Karpas-422 (cell line): ENCODE measurements at places on chromosomes 11 and 22. TPM values are rescaled to one million over a fixed set of nuclear protein-coding genes. Genes with fewer than 3 reads are reported as not detected.

- DNase-seq: no peak
These were observed 51.9 kb upstream of the MN1 start for GRCh38 chr22:27853424-27853823.

Gene IRAG1
- not detected in 2 replicates for total RNA-seq

Gene PNPLA5
- not detected in 2 replicates for total RNA-seq

GRCh38 chr11:44709281-44709562, 17.5 kb upstream of the TSPAN18 start:
- no peak for DNase-seq

DNA sequence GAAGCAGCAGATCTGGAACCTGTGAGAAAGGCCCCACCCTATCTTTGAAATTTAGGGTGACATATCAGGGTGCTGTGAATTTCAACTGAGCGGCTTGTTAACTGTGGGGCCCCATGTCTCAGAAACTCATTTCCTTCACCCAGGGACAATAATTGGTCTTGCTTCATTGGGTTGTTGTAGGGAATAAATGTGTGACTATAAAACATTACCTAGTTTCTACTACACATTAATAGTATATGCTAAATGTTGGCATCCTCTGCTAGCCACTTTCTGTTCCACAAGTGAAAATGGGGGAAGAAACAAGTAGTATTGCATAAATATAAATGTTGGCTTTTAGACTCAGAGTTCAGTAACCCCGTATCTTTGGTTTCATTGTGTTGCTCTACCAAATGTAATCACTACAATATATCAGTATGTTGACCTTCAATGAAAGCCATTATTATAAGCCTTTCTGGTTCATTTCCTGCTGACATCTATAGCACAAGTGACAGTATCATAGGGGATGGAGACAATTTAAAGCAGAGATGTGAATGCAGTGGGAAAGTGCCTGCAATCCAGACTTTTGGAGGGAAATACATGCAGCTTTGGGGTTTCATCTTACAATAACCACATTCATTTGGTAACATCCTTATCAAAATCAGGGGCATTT, 905.5 kb upstream of the RAG2 start:
- DNase-seq: no peak

DNA sequence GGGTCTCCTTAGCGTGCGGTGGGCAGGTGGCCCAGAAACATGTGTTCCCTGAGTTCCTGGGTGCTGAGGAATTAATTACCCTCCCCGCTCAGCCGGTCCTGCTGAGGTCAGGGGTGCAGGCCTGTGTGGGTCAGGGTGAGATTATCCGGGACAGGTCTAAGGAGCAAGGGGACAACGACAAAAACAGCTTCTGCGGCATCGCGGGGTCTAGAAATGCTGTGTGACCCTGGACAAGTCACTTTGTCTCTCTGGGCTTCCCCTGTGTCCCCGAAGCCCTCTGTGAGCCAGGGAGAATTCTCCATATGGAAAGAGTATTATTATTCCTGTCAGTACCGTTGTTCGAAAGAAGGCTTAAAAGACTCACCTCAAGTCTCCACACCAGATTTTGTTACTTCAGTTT, 186.1 kb downstream of the MN1 start:
- no peak for DNase-seq

DNA sequence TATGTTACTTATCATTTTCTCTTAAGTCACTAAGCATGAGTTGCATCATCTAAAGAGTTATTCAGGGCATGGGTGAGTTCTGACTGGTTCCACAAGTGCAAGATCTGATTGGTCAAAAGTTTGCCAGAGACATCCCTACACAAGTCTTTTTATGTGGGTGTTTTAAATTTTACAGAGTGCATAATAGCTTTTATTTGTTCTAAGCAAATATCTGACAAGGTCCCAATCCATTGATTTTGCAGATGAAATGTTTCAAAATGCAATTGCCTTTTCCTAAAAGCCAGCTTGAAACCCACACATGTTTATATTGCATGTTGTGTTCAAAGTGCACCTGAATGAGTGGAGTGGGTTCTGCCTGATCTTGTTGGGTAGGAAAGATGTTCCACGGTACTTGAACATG, 101.7 kb upstream of the PAX6 start:
- DNase-seq: no peak

- DNase-seq: no peak
These were observed 300.6 kb upstream of the C11orf87 start for GRCh38 chr11:109121173-109121932.

Gene STIP1
- 101 and 199 TPM in 2 replicates for total RNA-seq
